GM06990 (cell line): ENCODE measurements at places on chromosomes 1 and 21.

DNA sequence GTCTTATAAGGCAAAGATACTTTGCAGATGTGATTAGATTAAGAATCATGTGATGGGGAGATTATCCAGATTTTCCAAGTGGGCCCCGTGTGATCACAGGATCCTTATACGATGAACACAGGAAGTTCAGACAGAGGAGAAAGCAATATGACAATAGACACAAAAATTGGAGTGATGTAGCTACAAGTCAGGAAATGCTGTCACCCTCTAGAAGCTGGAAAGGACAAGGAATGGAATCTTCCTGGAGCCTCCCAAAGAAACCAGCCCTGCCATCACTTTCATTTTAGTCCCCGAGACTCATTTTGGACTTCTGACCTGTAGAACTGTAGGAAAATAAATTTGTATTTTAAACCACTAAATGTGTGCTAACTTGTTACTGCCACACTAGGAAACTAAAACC is 61.9 kb upstream of the C1orf21 start:
- DNase-seq = no peak

DNA sequence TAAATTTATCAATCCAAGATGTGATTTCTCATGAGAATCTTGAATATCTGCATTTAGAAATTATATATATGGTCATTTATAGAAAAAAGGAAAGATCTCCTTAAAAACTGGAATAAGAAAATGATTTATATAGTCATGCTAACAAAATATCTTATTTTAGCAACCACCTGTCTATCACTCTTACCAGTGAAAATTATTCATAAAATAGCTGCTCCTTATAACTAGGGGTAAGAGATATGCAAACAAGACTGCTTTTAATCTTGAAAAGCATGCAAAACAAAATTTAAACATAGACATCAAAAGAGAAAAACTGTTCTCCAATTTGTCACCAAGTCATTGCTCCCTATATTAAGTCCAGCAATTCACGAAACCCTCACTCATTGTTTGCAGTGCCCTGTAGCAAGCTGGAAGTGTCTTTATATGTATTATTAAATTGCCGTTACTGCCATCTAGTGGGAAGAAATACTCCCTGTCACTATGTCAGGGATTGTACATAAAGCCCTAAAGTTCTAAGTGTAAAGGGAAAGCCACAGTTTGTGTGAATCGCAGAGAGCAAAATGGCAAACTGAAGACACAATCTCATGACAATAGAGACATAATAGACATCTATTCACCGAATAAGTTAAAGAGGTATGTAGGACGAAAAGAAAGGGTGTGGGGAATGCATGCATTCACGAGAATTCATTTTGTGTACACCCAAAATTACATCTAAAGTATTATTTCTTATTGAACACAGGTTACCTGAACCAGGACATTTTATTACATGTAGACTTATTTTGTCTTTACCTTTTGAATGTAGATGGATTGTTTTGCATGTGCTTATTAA is 600.5 kb downstream of the USP25 start:
- DNase-seq = no peak

DNA sequence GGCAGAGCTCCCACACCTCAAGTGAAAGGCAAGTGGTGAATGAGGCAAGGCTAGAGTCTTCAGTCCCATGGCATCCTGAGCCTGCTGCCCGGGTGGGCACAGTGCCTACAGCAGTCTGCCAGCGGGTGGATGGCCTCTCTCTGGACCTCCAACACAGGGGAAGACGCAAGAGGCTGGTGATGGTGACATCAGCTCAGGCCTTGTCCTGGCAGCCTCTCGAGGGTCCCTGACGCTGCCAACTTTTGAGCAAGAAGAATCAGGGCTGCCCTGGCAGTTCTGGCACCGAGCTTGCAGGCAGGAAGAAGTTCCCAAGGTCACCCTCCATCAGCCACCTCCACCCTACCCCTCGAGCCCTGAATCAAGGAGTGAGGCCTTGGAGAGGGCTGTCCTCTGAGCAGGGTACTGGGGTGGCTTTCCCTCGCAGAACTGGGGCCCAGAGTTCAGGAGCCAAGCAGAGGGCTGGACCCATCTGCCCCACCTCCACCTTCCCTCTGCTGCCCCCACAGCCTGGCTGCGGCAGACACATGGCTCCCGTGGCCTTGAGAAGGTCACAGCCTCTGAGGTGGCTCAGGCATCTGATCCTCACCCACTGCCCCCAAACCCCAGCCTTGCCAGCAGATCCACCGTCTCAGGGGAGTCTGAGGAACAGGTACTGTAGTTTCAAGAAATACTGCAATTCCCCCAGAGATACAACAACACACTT is 5.8 kb downstream of the RAP1GAP start:
- no peak for DNase-seq

- DNase-seq = no peak
These were observed 5.1 kb downstream of the PRXL2B start for GRCh38 chr1:2591581-2592261.

DNA sequence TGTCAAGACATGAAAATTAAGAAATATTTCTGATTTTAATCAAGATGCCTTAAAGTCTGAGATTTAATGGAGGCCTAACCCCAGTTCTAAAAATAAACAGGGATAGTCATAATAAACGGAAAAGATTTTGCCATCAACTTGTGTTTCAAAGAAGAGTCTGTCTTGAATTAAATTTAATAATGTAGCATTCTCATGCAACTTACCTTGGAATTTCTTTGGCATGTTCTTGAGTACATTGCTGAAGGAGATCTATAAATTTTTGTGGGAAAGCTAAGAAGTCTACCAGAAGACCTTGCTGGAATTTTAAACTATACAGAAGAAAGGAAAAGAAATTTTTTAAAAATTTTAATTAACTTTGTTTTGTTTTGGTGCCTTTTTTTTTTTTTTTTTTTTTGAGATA is 10.6 kb downstream of the SASS6 start:
- no peak for DNase-seq

DNA sequence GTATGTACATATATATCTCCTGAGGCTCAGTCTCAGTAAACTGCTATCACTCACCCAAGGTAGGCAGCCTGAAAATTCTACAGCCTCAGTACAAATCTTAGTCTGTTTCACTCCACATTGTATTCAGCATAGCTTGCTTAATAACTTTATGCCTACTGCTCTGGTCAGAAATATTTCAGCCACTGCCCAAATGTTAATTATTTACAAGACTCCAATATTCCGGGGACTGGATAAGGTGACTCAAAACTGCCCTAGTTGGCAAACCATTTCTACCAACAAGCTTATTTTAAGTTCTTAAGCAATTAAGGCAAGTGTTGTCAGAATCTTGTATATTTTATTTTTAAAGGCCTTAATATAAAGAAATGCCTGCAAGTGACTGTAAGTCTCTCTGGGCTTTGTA is 114.8 kb downstream of the LRRIQ3 start:
- DNase-seq = no peak

DNA sequence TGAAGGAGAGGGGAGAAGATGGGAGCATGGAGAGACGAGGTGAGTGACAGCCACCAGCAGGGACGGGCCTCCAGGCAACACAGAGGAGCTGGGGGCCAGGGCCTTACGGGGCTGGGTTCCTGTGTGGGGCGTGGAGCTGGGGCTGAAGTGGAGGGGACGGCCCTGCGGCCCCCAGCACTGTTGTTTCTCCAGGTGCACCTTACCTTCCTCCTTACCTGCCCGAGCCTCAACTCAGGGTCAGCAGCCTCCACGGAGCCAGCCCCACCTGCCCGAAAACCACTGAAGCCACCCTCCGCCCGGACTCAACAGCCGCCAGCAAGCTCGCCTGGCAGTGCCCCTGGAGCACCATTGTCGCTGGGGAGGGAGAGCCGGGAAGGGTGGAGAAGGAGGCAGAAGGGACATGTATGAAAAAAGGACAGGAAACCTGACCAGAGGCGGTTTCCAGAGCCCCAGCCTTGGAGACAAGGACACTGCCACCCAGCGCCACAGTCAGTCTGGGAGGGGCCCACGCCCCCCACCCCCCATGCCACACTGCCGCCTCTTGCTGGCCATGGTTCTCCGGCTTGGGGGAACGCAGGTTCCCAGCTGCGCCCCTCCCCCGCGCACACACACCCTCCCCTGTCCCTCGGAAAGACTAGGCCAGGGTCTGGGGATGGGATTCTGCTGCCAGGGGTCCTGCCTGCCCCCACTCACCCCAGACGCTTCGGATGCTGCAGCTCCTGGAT is 10.6 kb downstream of the PLA2G2F start:
- DNase-seq = no peak

DNA sequence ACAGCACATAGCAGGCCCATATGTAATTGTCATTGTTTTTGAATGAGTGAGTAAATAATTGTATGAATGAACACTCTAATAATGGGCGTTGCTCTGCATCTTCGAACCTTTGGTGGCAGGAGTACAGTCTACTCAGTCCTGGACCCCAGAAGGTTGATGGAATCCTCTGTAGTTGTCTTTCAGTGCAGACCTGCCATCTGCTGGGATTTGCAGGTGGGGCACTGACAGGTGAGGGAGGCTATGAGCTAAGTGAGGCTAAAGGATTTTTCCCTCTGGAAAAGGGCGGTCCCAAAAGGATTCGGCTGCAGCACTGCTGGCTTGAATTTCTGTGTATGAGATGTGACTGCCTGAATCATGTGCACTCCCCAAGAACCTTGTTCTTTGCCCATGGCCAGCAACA is 53.4 kb downstream of the PLXNA2 start:
- no peak for DNase-seq

GRCh38 chr1:219039682-219040154 is 134.0 kb upstream of the LYPLAL1 start:
- no peak for DNase-seq

DNA sequence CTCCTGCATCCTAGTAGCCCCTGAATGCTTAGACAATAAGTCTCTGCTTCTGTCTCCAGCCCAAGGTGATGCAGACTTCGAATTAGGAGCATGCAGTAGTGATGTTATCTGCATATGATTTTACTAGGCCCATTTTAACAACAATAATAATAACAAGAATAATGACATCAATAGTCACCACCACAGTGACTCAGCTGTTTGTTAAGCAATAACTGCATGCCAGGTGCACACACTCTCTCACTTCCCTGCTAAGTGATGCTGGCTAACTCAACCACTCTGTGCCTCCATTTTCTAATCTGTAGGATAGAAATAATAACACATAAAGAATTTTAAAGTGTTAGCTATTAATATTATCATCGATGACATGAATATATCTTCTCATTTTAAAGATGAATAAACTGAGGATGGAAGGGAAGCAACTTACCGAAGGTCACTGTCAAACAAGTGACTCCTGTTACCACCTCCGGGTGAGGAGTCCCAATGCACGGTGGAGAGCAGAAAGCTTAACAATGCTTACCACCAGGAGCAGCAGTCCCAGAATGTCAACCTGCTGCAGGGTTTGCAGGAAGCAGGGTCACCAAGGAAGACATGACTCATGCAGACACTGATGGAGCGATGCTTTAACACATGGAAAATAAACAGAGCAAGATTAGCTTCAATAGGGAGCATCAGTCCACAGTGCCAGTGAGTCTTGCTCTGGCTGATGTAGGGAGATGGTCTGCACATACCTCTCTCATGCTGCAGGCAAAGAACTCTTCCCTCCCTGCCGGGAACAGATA is 290.2 kb downstream of the SPATA17 start:
- DNase-seq = no peak

GRCh38 chr1:10509809-10510509 is 35.2 kb downstream of the PEX14 start:
- DNase-seq = no peak

DNA sequence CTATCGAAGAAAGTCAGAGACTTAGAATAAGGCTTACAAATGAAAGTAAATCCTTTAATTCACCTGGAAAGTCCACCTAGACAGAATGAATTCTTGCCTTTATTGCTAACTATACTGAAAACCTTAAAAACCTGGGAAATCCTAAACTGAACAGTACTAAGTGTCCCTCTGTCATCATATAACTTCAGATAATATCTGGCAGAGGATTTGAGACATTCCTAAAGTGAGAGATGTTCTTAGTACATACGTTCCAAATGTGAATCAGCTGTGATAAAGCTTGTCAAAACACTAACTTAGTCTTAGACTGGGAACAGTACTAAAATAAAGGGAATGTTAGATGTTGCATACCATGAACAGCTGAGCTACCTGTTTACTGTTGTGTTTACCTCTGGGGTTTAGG is 121.7 kb downstream of the TNFSF18 start:
- DNase-seq = no peak

DNA sequence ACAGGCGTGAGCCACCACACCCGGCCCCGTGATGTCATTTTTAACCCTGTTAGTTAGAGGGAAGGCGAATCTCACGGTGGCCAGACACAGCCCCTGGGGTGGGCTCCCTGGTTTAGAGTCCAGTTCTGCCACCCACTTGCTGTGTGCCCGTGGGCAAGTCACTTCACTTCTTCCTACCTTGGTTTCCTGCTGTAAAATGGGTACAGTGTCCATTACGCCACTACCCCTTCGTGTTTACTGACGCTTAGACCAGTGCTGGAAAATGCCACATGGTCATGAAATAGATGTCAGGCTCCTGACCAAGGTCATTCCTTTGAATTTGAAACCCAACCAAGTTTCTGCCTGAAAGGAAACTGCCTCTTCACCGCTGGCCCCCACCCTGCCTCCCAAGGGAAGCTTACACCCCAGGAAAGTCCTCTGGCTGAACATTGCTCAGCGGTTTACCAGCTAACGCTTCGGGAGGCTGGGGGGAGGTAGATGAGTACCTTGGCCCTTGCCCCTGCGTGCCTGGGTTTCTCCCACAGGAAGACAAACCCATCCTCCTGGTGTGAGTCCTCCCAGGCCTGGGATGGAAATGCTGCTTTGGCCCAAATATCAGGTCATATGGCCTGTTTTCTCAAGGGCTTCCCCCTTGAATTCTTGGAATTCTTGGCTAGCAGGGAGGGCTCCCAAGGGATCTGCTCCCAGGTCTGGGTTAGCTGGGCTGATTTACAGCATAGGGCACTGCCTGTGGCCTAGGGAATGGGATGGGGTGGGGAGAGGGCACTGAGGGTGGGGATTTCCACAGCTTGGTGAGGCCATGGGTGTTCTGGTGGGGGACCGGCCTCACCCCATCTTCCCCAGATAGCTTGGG is 7.6 kb upstream of the AADACL4 start:
- DNase-seq = no peak

GRCh38 chr1:64895500-64895899 is 70.8 kb downstream of the JAK1 start:
- DNase-seq = peak; percentile 45

GRCh38 chr1:32398401-32398800 is 4.2 kb upstream of the BSDC1 start:
- no peak for DNase-seq

- no peak for DNase-seq
These were observed 21.9 kb downstream of the RHEX start for GRCh38 chr1:206074839-206075238.

- DNase-seq = no peak
These were observed 48.3 kb upstream of the TDRD10 start for GRCh38 chr1:154453574-154454352.

- DNase-seq = no peak
These were observed 51.0 kb downstream of the RUNX3 start for GRCh38 chr1:24878775-24879742.

- DNase-seq = no peak
These were observed 356.6 kb downstream of the SETD4 start for GRCh38 chr21:35703704-35704103.

DNA sequence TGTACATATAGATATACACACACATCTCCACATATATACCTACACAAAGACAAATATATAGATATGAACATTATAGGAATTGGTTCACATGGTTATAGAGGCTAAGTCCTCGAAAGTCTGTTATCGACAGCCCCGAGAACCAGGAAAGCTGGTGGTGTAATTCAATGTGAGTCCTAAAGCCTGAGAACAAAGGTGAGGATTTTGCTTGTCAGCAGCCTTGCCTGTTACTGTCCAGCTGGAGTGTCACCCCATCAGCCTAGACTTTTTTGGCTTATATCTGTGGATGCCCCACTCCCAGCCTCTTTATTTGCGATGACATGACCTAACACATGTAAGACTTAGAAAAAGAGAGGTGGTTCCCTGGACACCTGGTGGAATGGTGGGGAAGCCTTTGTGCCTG is 97.0 kb downstream of the GIPC2 start:
- peak; percentile 20 for DNase-seq
